Thoracic aorta (tissue), 2 donors: ENCODE measurements at places on chromosomes 12 and 14.

DNA sequence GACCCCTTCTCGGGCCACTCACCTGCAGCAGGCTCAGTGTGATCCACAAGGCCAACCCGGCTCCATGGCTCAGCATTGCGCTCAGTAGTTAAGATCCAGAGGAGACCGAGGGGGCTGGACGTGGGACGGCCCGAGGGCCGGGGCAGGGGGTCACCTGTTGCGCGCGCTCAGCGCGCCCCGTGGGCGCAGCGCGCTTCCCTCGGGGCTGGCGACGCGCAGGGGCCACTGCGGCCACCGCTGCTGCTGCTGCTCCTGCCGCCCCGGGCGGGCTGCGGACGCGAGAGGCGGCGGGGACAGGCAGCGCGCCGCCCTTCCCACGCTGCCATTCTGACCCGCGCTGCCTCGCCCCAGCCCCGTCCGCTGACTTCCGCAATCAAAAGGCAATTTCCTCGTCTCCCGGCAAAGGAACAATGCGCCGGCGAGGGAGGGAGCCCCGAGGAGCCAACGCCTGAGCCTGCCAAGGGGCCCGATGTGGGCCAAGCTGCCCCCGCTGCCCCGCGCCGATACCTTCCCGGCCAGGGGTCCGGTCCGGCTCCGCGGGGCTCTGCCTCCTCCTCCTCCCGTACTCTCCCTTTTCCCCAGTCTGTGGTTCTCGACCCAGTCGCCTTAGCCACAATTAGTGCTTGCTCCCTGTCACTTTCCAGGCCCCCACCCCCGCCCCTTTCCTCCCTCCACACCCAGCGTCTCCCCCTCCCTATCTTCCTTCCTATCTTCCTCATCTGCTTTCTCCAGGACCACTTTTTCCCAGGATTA is 27.3 kb downstream of the PTPRB start:
- H3K36me3 ChIP-seq = no peaks in the 10 kb centered on the region
- no peaks in the 10 kb centered on the region for H3K27me3 ChIP-seq
- no peak overlapping the region for H3K27ac ChIP-seq
- no peak for DNase-seq
- peak overlapping the region; percentile 73 for H3K4me3 ChIP-seq
- H3K4me1 ChIP-seq = no peaks in the 10 kb centered on the region

DNA sequence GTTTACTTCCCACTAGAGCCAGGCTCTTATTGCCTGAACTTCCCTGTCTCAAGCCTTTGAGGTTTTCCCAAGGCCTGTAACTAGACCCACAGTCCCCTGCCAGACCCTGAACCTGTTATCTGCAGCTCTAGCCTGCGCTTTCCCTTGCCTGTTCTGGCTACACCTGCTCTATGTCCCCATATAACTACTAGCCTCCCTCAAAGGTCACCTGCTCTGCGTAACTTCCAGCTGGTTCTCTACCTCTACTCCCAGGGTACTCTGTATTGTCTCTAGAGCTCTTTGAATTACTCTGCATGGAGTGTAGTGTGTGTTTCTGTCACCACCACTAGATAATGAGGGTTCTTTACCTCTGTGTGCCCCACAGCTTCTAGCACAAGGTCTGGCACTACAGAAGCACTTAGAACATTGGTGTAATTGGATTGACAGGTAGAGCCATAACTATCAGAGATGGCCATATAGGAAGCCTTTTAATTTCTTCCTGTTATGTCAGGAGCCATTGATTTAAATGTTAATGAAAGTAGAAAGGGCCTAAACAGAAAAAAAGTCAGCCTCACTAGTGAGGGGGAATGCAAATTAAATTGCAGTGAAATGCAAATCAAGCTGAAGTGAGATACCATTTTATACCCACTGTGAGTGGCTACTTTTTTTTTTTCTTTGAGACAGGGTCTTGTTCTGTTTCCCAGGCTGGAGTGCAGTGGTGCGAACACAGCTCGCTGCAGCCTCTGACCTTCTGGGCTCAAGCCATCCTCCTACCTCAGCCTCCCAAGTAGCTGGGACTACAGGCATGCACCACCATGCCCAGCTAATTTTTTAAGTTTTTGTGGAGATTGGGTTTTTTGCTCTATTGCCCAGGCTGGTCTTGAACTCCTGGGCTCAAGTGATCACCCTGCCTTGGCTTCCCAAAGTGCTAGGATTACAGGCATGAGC is 47.8 kb downstream of the EID3 start:
- no peak overlapping the region for H3K27ac ChIP-seq
- H3K4me1 ChIP-seq = peaks cover 11% of the 10 kb centered on the region
- H3K27me3 ChIP-seq = no peaks in the 10 kb centered on the region
- no peak for DNase-seq
- H3K36me3 ChIP-seq = peaks cover 35% of the 10 kb centered on the region

DNA sequence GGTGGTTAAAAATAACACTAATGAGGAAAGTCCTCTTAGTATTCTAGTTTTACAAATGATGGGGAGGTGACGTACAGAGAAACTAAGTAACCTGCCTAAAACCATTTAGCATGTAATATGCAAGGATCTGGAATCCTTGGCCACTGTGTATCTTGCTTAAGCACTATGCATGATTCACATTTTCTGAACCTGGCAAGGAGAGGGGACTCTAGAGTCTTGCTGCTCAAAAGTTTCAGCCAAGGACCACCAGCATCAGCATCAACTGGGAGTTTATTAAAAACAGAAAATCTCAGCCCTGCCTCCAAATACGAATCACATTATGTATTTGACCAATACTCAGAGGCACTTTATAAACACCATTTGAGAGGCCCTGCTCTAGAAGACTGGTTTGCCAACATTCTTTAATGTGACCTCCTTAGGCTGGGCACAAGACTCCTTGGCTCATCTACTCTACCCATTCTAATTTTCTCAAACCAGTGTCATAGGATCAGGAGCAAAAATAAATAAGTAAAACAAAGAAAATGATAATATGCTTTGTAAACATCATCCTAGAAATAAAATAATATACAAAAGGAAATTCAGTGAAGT is 52.9 kb downstream of the ABCC9 start:
- no peak for DNase-seq
- no peak overlapping the region for H3K27ac ChIP-seq
- no peaks in the 10 kb centered on the region for H3K36me3 ChIP-seq

DNA sequence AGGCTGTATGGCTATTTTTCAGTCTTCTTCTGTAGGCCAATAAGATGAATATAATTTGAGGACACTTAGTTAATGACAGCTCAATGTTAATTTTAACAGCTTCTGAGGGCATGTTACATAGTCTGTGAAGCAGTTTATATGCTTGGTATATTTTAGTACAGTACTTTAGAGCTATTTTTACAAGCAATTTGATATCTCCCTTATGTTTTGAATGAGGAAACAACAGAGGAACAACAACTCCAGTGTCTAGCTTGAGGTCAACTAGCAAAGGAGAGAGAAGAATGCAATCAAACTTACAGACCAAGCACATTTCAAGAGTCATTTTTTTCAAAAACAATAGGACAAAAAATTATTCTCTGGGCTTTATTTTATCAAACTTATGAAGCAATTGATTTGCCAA is 469.1 kb upstream of the DCN start:
- H3K36me3 ChIP-seq = no peaks in the 10 kb centered on the region
- H3K4me3 ChIP-seq = no peak overlapping the region
- H3K27me3 ChIP-seq = no peaks in the 10 kb centered on the region
- no peaks in the 10 kb centered on the region for H3K4me1 ChIP-seq
- no peak overlapping the region for H3K27ac ChIP-seq
- DNase-seq = no peak

DNA sequence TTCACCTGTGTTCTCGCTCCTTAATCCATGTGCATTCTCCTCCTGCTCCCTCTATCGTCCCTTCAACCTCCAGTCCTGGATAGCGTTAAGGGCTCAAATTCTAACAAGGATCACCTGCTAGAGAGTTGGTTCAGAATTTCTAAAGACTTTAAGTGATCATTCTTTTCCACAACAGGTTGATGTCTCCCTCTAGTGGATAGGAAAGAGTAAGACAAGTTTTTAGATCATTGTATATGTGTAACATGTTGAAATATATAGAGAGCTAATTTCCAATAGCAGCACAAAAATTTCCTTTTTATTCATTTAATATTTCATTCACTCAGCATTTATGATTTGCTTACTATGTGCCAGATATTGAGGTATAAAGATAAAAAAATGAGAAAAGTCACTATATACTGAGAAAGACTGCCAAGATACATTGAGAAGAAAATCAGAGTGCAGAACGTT is 9.3 kb upstream of the ESR2 start:
- H3K27me3 ChIP-seq = no peaks in the 10 kb centered on the region
- H3K4me3 ChIP-seq = no peak overlapping the region
- DNase-seq = no peak
- H3K36me3 ChIP-seq = no peaks in the 10 kb centered on the region
- H3K4me1 ChIP-seq = no peaks in the 10 kb centered on the region

DNA sequence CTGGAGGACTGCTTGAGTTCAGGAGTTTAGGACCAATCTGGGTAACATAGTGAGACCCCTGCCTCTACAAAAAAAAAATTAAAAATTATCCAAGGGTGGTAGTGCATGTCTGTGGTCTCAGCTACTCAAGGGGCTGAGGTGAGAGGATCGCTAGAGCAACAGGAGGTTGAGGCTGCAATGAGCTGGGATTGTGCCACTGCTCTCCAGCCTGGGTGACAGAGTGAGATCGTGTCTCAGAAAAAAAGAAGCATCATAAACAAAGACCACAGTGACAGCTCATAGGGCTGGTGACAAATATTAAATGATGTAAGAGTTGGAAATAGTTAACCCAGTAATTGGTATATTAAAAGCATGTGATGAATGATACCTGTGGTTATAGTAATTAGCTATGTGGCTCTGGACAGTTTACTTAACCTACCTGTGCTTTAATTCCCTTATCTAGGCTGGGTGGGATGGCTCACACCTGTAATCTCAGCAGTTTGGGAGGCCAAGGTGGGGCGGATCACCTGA is 68.0 kb downstream of the GSC start:
- H3K27ac ChIP-seq = no peak overlapping the region
- no peaks in the 10 kb centered on the region for H3K27me3 ChIP-seq
- H3K4me1 ChIP-seq = no peaks in the 10 kb centered on the region
- DNase-seq = no peak
- no peak overlapping the region for H3K4me3 ChIP-seq
- H3K36me3 ChIP-seq = no peaks in the 10 kb centered on the region

DNA sequence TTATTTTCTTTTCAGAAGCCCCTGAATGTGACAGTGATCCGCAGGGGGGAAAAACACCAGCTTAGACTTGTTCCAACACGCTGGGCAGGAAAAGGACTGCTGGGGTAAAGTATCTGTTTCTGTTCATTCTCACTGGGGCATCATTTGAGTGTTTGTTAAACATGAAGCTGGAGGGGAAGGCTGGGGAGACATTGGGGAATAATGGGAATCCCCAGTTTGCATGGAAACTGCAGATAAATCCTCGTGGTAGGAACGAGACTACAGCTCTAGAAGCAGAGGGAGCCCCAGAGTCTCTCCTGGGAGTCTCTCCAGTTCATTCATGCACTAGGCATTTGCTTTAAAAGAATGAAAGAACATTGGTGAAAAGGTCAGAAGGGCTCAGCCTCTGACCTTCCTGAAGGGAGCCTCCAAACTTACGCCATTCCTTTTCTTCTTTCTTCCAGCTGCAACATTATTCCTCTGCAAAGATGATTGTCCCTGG is 2.5 kb upstream of the CFAP251 start:
- peaks cover 13% of the 10 kb centered on the region for H3K36me3 ChIP-seq
- peak overlapping the region; percentile 78 for H3K27ac ChIP-seq
- H3K4me3 ChIP-seq = no peak overlapping the region
- no peak for DNase-seq

DNA sequence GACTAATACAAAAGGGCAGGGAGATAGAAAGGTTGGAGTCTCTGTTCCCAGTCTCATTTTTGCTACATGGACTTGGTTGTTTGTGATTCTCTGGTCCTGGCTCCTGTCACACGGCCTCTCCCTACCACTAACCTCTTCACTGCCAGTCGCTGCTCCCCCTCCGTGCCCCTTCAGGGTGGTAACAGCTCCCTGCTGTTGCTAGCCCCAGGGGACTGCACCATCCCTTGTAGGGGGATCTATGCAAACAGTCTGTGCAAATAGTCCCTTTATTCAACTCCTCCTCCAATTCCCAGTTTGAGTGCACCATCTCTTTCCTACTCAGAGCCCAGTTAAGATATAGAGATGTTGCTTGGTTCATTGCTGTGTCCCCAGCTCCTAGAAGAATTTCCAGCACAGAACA is 51.1 kb downstream of the CCDC60 start:
- H3K4me3 ChIP-seq = no peak overlapping the region
- no peak for DNase-seq
- H3K36me3 ChIP-seq = no peaks in the 10 kb centered on the region
- H3K27ac ChIP-seq = no peak overlapping the region

DNA sequence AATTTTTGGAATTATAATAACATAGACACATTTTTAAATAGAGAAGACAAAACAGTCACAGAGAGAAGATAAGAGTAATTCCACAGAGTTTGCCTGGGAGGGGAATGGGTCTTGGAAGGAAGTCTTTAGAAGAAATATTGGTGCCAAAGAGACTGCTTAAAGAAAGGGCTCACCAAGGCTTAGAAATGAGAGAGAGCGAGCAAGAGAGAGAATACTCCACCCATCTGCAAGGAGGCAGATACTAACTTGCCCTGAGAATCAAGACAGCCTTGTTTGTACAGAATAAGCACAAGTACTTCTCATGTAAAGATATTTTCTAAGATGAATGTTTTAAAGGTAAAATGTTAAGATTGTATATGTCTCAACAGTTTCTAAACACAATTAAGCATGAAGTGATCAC is 165.5 kb downstream of the SLC38A4 start:
- H3K27me3 ChIP-seq = no peaks in the 10 kb centered on the region
- H3K4me1 ChIP-seq = peaks cover 56% of the 10 kb centered on the region
- H3K4me3 ChIP-seq = peak overlapping the region; percentile 60

DNA sequence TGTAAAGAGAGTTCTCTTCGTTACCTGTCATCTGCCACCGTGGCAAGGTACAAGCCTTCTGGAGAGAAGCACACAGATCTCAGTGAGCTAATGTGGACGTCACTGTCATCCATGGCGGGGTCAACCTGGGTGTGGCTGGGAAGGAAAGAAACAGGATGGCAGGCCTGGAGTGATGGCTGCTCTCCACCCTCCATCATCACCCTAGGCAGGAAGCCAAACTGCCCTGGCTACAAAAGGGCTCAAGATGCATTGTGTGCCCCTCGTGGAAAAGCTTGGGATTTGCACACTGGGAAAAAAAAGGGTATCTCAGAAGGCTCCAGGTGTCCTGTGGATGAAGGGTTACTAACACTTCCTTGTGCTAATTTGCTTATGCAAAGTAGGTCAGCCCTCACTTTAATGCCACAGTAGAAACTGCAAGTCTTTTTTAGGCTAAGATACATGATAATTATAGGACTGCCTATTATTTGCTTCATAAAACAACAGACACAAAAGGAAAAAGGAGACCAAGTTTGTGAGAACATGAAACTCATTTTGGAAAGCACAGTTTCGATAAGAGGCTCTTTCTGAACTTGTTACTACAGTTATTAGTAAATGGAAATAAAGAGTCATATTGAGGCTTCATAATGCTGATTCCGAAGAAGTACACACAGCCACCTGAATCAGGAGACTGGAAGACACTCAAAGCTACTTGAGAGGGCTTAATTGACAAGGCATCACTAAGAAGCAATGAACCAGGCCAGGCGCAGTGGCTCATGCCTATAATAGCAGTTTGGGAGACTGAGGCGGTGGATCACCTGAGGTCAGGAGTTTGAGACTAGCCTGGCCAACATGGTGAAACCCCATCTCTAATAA is 18.9 kb downstream of the RFC5 start:
- H3K4me1 ChIP-seq = no peaks in the 10 kb centered on the region
- no peaks in the 10 kb centered on the region for H3K27me3 ChIP-seq
- DNase-seq = no peak
- H3K36me3 ChIP-seq = peaks cover 71% of the 10 kb centered on the region
- no peak overlapping the region for H3K4me3 ChIP-seq

- H3K4me1 ChIP-seq = no peaks in the 10 kb centered on the region
- H3K36me3 ChIP-seq = no peaks in the 10 kb centered on the region
- no peaks in the 10 kb centered on the region for H3K27me3 ChIP-seq
- no peak overlapping the region for H3K4me3 ChIP-seq
- DNase-seq = no peak
Observed at GRCh38 chr12:107306141-107306659, 212.9 kb upstream of the CRY1 start.
